ENCODE measurements at places on chromosomes 1 and 21.

DNA sequence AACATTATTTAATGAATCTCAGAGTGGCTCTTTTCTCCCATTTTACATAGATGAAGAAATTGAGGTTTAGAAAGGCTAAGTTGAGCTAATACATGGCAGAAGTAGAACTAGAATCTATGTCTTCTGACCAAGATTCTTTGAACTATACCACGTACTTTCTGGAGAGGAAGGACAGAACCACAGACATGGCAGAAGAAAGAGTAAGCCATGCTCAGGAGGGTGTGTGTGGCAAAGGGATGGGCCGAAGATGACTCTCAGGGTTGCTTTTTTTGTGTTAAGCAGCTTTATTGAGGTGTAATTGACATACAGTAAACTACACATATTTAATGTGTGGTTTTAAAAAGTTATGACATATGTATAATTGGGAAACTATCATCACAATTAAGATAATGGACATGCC is 69.5 kb downstream of the PEX14 start:
- DNase-seq: no peak

DNA sequence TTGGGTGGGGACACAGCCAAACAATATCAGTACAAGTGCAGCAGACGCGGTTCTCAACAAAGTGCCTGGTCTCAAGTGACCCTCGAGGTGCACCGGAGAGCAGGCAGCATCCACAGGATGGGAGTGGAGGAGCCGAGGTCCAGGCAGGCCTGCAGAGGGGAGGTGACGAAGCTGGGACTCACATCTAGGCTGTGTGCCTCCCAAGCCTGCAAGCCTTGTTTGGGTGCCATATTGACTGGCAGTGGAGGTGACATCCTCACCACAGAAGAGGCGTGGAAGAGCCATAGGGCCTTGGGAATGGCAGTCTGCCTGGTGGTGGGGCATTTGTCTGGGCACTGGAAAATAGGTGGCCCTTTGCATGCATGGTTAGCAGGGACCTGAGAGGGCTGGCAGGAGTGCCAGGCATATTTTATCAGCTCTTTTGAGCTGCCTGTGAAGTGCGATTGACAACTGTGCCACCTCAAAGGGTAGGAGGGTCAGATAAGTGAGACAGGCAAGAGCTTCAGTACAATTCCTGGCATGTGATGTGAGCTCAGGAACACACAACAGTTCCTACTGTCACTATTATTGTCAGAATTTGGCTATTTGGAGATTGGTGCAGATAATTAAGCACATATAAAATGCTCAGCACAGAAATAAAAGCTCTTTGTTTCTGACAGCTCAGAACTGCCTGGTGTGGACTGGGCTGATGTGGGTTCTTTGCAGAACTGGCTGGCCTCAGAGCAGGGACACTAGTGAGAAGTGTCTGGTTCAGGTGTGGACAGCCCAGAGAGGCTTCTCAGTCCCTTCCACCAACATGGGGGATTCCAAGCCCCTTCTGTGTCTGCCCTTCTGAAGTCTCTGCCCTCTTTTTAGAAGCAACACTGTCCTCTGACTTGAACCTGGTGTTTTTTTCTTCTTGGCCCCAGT is 347.6 kb upstream of the AJAP1 start:
- DNase-seq: no peak

GRCh38 chr21:29258626-29259338 is 39.9 kb upstream of the BACH1 start:
- no peak for DNase-seq

GRCh38 chr21:25735646-25736597 is 1.1 kb downstream of the GABPA start:
- peak; percentile 85 for DNase-seq

GRCh38 chr21:26519142-26519541 is 53.9 kb downstream of the CYYR1 start:
- DNase-seq: no peak

- no peak for DNase-seq
Observed at GRCh38 chr1:16478091-16478490, 36.0 kb downstream of the RNU1-1 start.

GRCh38 chr21:14376854-14377253 is 6.1 kb downstream of the HSPA13 start:
- no peak for DNase-seq

DNA sequence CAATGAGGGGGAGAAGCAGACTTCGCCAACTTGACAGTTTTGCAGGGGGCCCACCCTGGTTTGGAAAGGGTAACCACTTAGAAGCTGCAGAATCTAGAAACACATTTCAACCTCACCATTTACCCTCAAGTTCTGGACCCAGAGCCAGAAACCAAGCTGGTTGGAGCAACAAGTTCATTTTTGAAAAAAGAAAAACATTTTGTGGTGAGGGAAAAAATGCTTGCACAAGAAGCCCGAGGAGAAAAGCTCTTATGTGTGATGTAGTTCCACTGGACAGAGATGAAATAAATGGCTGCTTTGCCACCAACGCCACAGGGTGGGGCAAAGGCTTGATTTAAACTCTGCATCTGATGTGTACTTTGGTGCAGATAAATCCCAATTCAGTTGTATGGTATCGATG is 10.6 kb upstream of the NGF start:
- DNase-seq: no peak

GRCh38 chr1:43666608-43667007 is 16.7 kb downstream of the KDM4A start:
- no peak for DNase-seq

DNA sequence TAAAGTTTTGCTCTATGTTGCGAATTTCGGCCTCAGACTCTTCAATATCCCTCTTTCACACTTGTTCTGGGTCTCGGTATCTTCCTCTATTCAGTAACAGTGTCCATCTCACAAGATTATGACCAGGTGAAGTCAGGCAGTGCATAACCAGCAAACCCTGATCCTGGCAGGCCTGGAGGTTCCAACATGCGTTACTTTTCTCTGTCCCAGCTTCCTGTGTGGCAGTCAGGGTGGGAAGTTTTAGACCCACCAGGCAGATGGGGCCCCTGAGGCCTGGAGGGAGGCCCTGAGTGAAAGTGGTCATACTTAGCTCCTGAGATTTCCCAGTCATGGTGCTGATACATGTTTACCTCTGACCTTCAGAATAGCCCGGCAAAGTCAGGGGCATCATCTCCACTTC is 5.1 kb downstream of the TMEM61 start:
- no peak for DNase-seq

DNA sequence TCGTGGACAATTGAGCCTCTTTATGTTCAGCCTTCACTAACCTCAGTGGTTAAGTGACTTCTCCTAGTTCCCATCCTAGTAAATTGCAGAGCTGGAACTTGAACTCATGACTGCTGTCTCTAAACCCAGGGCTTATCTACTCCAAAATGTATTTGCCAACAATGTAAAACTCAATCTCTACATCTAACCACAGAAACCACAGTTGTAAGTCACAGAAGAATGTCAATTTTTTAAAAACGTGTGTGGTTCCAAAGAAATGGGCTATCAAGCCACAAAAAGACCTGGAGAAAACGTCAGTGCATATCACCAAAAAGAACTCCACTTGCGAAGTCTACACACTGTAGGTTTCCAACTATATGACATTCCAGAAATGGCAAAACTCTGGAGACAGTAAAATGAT is 172.6 kb upstream of the HMCN1 start:
- DNase-seq: no peak

DNA sequence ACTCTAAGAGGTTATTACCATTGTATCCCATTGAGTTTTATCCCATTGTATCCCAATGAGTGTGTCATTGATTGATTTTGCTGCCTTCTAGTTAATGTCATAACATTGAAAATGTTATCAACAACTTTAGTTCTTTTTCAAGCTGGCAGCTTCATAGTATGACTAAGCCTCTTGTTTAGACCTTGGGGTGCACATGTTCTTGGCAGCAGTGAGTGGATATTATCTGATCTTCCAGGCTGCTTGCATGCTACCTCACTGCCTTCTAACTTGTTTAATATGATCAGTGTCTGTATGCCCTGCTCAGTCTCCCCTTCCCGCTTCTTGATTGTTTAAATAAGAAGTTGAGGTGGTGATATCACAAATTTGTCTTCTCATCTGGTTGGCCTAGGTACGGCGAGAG is 24.6 kb downstream of the NTPCR start:
- DNase-seq: no peak

- no peak for DNase-seq
Observed at GRCh38 chr1:19864570-19865160, 17.5 kb upstream of the OTUD3 start.

DNA sequence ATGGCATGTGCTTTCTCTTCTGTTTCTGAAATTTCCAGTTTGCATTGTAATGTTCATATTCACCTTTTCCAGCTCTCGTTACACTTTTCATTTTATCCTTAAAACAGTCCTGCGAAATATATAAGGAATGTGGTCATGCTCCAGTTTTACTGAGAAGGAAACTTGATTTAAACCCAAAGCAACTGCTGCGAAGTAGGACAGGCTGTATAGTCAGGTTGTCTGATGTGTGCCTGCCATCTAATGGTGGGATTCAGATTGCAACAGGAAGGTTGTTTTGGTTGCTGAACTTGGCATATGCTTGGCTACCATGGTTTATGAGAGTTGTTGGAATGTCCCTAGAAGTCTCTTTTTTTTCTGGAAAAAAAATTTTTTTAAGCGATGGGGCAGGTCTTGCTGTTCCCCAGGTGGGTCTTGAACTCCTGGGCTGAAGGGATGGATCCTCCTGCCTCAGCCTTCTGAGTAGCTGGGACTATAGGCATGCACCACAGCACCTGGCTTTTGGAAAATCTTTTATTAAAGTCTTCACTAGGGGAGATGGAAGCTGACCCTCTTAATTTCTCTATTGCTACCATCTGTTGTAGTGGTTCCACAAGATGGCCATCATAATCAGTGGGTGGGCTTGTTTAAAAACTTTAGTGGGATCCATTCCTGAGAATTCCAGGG is 86.9 kb downstream of the UCK2 start:
- peak; percentile 69 for DNase-seq

- DNase-seq: no peak
Observed at GRCh38 chr1:154556422-154556821, 2.0 kb downstream of the UBE2Q1 start.

DNA sequence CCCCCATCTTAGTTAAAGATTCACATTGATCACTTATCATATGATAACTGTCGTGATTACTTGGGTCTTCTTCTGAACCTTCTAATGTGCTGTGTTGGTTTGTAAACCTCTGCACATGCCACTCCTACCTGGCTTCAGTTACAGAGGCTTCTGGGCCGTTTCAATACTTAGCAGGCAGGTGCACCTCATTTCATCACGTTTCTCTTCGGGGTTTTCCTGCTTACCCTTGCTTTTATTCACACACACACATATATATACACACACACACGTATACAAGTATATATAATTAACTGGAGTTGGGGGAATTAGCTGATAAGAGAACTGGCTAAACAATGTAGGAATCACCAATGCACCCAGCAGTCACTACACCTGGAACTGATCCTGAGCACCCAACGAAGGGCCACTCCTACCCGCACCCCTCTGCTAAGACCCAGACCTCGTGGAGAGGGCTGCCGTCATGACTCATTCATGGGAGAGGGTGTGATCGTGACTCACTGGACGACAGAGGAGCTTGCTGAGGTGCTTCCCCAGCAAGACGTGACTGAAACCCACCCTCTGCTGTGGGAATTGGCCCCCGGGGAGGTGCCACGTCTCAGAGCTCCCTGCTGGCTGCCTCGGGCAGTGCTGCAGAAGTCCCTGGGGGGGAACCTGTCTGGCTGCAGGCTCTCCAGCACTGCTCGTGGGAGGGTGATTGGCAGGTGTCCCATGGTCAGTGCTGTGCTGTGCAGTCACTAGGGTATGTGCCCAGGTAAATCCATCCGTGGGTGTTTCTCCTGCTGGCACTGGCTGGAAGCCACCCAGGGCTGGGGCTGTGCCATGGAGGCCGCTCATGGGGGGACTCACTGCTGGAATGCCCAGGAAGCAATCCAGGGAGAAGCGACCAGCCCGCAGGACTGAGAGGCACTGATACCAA is 166.6 kb downstream of the DYRK1A start:
- peak; percentile 42 for DNase-seq

GRCh38 chr21:26064506-26064905 is 106.1 kb downstream of the APP start:
- no peak for DNase-seq

- DNase-seq: no peak
Observed at GRCh38 chr1:223248001-223248769, 105.1 kb upstream of the TLR5 start.

- DNase-seq: no peak
Observed at GRCh38 chr1:39711966-39712340, 20.7 kb upstream of the HPCAL4 start.

GRCh38 chr1:61300899-61301298 is 218.5 kb downstream of the NFIA start:
- DNase-seq: no peak

GRCh38 chr1:213689260-213689659 is 298.5 kb upstream of the PROX1 start:
- DNase-seq: no peak

DNA sequence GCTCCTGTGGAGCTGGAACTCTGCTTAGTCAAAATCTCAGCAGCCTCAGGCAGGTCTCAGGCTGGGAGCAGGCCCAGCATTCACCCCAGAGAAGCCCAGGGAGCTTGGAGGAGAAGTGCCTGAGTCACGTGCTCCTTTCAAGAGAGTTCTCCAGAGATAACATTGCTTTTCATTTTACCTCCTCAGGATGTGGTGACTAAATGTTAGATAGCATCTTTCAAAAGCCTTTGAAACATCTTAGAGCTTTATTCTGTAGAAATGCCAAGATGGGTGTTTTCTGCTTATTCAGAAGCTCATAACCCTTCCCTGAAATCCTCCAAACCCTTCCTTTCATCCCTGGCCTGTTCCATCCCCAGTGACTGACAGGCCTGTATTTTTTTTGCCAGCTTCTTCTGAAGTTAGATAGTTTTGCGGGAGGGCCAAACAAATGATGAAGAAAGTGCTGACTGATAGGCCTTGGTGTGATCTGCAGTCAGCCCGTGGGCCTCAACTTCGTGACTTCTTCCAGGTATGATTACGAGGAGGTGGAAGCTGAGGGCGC is 58.0 kb downstream of the PGM1 start:
- peak; percentile 53 for DNase-seq

- DNase-seq: no peak
Observed at GRCh38 chr21:35171385-35171784, 122.3 kb upstream of the RUNX1 start.

GRCh38 chr1:163974120-163974519 is 584.9 kb upstream of the PBX1 start:
- DNase-seq: no peak

DNA sequence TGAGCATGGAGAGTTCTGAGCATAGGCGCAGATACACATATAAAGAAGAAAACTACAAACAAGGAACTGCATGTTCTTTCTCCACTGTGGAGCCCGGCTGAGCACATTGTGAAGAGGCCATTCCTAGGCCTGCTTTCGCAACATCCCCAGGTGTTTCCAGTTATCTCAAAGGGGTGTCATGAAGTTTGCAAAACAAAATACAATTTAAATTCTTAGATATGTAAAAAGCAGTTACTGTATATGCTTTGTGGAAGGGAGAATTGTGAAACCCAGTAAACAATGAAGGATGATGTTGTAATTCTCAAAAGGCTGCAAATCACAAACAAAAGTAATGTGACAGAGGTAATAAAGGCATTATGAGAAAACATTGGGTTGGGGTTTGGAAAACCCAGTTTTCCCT is 98.6 kb upstream of the ZNF644 start:
- DNase-seq: no peak

DNA sequence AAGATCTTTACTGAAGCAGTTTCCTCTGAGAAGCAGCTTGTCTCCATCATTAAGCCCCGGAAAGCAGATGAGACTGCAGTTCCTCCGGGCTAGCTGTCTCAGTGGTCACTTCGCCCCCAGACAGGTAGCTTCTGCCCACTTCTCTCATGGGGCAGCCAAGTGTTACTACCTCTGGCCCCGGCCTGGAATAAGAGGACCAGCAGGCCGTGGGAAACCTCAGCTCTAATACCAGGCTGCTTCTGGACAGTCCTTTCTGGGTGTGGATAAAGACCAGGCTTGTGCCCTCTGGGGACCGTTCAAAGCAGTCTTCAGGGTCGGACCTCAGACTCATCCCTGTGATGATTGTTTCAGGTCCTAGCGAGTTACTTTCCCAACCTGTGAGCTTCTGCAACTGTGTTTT is 54.8 kb downstream of the RUNX3 start:
- no peak for DNase-seq

All from activated CD4-positive, alpha-beta T cell treated with anti-CD3 and anti-CD28 coated beads for 48 hours (primary cell).